ENCODE measurements at places on chromosomes 3 and 15. TPM values are rescaled to one million over a fixed set of nuclear protein-coding genes. Genes with fewer than 3 reads are reported as not detected.
A peak's percentile ranks its signal among the peaks of the same experiment; 100 is the strongest.

ATP13A5 gene
- not detected for total RNA-seq

TM4SF1 gene
- total RNA-seq = 103 TPM

RARB gene
- total RNA-seq = 15.6 TPM

SLC22A14 gene
- not detected for total RNA-seq

CADM2 gene
- total RNA-seq = 4.3 TPM

TM4SF18 gene
- total RNA-seq = 11.2 TPM

CCDC39 gene
- not detected for total RNA-seq

MLF1 gene
- total RNA-seq = 200 TPM

CCDC191 gene
- total RNA-seq = 0.77 TPM

XCR1 gene
- not detected for total RNA-seq

CFAP91 gene
- total RNA-seq = 0.44 TPM

DNA sequence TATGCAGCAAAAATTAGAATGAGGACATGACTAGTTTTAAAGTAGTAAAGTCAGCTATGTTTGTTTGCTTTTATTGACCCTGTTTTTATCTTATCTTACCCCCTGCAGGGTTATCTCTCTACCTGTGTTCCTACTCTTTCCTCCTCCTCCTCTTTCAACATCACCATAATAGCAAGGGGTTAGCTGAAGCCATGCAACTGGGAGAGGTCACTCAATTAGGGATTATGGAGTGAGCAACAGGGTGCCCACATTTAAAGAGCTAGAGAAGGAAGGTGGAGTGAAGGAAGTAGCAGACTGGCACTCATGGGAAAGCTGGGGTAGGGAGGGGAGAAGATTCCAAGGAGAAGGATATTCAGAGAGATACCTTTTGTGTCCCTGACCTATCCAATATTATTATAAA lies 125.9 kb downstream of the LRTM1 start:
- DNase-seq = no peak

GRCh38 chr3:100584101-100584660 lies 25.2 kb upstream of the ADGRG7 start:
- no peak for DNase-seq

DNA sequence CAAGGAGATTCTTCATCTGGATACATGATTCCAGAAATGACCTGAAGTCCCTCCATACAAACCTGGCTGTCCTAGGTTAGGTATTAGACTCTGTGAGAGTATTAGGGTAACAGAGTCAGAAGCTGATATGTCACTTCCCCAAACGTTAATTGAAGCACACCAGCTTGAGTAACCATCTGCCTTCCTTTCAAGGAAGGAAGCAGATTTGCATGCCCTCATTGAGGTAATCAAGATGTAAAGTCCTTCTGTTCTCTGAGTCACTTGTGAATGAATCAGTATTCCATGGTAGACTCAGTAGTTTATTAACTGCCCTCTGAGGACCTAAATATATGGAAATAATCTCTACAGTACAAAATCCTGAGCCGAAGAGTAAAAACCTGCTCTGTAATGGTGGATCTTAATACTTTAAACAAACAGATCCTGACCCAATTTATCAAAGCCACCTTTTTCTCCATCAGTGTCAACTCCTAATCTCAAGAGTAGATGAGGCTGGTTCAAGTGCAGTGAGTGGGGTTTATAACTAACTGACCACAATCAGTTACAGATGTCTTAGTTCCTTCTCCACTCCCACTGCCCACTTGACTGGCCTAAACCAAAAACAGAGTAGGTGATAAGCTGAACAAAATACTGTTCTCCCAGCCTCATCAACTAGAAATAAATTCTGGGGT lies 246.2 kb upstream of the CHRM5 start:
- DNase-seq = no peak

DNA sequence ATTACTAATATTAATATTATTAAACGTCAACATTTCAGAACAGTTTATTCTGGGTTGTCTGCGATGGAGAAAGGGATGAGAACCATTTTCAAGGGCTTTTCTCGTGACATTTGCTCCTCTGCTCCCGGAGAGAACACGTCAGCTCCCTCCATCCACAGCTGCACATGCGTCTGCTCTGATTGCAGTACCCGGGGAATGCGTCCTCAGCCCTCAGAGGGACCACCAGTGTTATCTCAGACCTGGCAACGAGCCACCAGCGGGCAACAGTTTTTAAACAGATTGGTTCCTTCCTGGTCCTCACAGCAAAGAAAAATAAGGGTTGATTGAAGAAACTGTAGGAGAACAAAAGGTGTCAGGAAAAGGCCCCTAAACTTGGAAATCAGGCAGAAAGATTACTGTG lies 202.2 kb upstream of the ADAMTS9 start:
- DNase-seq = peak; percentile 62

GRCh38 chr15:92669432-92669831 lies 13.9 kb upstream of the FAM174B start:
- DNase-seq = no peak

GRCh38 chr3:8658306-8659212 lies 14.0 kb upstream of the SSUH2 start:
- peak; percentile 85 for DNase-seq

DNA sequence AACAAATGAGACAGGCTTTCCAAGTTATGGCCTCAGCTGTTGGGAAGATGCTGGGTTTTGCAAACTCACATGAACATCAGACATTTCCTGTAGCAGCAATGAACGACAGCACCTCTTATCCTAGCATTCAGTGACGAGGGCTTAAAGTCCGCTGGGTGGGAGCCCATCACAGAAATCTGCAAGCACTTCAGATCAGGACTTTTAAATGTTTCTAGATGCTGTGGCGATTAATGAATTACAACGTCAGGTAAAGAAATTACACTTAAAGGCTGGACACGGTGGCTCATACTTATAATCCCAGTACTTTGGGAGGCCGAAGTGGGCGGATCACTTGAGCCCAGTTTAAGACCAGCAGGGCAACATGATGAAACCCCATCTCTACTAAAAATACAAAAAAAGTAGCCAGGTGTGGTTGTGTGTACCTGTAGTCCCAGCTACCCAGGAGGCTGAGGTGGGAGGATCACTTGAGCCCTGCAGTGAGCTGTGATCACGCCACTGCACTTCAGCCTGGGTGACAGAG lies 3.9 kb downstream of the AEN start:
- no peak for DNase-seq

DNA sequence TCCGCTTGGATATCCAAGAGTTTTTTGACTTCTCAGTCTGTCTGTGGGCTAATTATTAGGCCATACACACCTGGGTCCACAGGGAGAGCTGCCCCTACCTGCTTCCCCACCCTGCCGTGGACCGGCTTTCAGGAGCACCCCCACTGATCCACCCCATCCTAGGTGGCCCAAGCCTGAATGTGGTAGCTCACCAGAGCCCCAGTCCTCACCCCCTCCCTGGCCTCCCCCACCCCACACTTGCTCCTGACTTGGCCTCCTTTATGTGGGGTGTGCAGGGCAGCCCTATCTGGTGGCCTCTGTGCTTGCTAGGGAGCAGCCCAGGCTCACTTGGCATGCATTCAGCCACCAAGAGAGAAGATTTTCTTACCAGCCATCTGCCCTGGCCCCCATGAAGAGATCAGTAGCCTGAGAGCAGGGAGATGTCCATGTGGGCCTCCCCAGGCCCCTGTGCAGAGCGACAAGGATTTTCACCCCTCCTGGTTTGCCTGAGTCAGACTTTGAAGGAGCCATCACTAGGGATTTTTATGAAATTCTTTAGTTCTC lies 11.2 kb downstream of the LRRK1 start:
- DNase-seq = no peak

DNA sequence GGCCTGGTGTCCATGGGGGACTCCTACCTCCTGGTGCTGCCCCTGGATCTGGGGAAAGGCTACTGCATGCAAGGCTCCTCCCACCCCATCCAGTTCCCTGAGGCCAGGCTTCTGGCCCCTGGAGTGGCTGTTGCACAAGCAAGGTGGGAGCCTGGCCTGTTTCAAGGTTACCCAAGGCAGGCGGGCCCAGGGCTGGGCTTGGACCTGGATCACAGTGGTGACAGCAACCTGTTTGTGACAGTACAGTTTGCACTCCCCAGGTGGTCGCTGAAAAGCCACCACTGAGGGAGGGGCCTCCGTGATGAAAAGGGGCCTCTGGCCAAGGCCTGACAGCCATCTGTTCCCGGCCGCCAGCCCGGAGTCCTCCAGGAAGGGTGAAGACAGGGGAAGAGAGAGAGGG lies 14.4 kb upstream of the KY start:
- peak; percentile 49 for DNase-seq

DNA sequence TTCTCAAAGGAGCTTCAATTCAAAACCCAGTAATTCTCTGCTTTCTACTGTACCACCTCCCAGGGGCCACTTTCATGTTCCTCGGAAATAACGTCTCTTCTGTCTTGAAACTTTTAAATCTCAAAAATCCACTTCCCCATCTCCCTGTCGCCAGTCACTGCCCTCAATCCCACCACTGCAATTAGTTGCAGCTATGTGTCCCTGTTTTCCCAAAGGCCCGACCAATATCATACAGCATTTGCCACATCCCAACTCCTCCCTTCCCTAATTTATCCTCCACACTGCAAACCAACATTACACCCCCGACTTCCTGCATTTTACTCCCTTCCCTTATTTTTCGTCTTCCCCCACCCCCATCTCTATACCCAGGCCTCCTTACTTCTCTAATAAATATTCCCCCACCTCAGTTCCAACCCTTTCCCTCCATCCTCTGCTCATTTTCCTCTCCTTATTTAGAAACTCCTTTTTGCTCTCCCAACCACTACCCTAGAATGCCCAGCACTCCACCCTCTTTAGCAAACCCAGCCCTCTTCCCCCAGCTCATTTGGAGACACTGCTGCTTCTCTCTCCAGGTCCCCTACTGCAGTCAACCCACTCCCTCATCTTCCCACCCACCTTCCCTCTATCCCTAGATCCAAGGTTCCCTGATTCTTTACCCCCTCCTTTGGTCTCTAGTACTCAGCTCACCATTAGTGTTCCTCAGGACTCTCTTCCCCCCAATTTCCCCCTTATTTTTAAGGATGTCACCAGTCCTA lies 1.1 kb downstream of the NPTN start:
- DNase-seq = no peak

DNA sequence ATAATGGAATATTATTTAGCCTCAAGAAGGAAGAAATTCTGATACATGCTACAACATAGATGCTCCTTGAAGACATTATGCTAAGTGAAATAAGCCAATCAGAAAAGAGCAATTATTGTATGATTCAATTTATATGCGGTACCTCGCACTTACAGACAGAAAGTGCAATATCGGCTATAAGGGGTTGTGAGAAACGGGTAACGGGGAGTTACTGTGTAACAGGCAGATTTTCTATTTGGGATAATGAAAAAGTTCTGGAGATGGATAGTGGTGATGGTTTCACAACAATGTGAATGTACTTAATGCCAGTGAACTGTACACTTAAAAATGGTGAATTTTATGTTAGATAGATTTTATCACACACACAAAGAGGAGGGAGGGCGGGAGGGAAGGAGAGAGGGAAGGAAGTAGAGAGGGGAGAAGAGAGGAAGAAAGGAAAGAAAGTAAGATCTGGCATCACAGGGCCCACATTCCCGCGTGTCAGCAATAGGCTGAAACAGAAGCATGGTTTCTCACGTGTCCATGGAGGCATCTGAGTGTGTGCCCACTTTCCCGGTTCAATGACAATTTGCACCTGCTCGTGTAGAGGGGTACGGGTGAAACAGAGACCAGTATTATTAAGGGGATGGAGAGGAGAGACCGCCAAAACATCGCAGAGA lies 700 bp upstream of the BLM start:
- no peak for DNase-seq

GRCh38 chr15:71118345-71118744 lies 3.1 kb downstream of the THSD4 start:
- no peak for DNase-seq

DNA sequence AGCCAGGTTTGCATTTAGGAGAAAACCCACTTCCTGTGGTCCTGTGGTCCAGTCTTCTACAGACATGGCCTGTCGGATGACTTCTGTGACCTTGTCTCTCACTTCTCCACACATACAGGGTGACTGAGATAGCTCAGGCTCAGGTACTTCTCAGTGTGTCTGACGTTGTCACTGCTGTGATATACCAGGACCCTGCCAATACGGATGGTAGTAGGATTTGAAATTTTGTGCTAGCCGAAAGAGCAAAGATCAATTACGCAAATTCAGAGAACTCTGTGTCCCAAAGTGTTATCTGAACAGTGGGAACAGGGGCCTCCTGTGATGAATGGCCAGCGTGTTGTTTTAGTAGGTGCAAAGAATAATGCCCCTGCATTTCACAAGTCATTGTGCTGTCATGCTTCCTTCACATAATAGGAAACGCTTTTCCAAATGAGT lies 128.9 kb downstream of the MCTP2 start:
- DNase-seq = no peak

DNA sequence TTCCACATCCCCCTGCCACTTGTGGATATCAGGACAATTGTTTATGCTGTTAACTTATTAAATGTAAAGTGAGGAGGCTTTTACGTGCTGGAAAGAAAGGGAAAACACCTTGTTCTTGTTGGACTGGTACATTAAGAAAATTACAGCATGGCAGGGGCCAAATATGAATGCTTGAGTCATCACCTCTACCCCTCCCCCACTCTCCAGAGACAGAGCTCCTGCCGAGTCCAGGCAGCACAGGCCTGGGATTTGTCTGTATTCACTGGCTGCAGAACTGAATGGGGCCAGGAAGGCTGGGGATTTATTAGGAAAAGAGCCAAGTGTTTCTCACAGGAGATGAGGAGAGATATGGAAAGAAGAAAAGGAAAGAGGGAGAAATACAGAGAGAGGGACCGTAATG lies 308.9 kb downstream of the EPHB1 start:
- DNase-seq = no peak

DNA sequence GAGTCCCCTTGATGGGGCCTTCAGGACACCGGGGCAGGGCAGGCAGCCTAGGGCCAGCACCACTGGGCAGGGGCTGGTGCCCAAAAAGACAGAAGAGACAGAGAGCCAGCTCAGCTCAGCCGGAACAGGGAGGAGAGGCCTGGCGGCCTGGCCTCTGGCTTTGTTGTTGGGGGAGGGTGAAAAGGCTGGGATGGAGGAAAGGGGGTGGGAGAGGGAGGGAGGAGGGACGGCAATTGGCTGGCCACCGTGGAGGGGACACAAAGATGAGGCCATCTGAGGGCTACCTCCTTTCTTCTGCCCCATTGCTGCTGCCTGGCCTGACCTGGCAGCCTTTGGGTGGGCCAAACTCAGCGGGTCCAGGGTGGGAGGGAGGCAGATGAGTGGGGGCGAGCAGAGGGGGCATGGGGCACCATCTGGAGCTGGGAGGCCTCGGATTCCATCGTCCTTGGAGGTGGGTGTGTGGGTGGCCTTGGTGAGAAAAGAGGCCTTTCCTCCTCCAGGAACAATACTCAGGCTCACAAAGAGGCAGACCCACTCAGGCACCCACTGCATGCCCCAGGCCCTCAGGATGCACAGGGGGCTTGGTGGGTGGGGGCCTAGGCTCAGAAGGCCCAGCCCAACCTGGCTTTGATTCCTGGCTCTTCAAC lies 9.3 kb downstream of the EFCC1 start:
- DNase-seq = no peak

- DNase-seq = no peak
Measured at GRCh38 chr3:129421988-129422745, 6.3 kb downstream of the EFCAB12 start.

DNA sequence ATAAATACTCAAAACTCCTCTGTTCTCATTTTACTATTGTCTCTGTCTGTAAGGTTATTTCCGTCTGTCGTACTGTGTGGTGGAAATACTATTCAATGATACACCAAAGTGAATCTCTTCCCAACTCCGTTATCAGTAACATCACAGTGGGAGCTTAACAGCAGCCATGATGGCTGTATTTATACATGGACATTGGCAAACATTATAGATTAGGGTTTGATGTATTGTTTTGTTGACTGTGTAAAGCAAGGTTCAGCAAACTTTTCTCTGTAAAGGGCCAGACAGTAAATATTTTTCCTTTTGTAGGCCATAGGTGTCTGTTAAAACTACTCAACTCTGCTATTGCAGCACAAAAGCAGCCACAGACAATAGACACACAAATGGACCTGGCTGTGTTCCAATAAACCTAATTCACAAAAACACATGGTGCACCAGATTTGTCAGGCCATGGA lies 23.2 kb downstream of the LIPC start:
- no peak for DNase-seq

All from left ventricle myocardium inferior (tissue), 1 donor.